ENCODE measurements at places on chromosomes 11 and 22.
A peak's percentile ranks its signal among the peaks of the same experiment; 100 is the strongest.

GRCh38 chr11:28969832-28970231, 861.6 kb downstream of the METTL15 start:
- DNase-seq: no peak

- no peak for DNase-seq
Observed at GRCh38 chr11:7220636-7221035, 31.1 kb upstream of the SYT9 start.

DNA sequence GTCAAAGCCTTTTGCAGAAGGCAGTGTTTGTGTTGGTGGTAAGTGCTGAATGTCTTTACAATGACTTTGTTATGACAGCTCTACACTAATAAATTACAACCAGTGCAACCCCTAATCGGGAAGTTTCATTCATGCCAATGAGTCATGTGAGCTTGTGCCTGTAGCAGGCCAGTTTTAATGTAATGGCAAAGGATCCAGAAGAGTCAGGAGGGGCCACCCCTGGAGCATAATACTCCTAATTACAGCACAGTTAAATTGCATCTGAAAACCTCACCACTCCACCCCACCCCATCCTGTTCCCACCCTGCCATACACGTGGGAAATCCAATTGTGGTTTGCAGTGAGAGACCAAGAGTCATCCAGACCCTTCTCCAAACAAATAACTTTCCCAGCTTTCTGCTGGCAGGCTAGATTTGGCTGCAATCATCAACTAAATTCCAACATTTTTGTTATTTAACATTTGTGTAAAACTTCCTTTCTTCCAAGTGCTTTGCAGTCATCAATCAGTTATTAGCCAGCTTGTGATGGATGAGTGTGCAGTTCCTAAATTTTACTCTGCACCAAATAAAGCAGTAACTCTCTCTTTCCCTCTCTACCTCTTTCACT, 277.3 kb upstream of the FAT3 start:
- peak; percentile 44 for DNase-seq

DNA sequence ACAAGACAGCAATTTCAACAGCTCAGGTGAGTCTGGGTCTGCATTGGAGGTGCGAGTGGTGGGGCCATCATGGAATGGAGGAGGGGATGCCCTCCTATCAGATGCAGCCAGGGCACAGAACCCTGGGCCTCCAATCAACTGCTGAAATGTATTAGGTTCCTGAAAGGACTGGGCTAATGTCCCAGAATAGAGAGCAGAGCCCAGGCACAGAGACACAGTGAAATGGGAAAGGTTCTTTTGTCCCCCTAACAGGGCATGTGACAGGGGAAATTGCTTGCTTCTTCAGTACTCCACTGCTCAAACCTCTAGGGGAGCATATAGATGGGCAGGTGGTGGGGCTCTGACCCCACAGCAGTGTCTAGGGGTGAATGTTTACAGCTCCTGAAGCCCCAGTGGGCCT, 87.3 kb upstream of the CLPB start:
- DNase-seq: no peak

- peak; percentile 55 for DNase-seq
Observed at GRCh38 chr11:69650832-69651344, 9.9 kb downstream of the CCND1 start.

- DNase-seq: no peak
Observed at GRCh38 chr11:20627701-20628100, 28.3 kb downstream of the SLC6A5 start.

GRCh38 chr22:25795478-25795877, 53.5 kb downstream of the MYO18B start:
- no peak for DNase-seq

- no peak for DNase-seq
Observed at GRCh38 chr11:67120881-67121710, 2.0 kb downstream of the KDM2A start.

GRCh38 chr11:61880454-61880853, 10.9 kb downstream of the FADS3 start:
- DNase-seq: no peak

GRCh38 chr22:45582955-45583320, 80.3 kb downstream of the FBLN1 start:
- peak; percentile 65 for DNase-seq

GRCh38 chr11:128813729-128814128, 53.4 kb downstream of the KCNJ1 start:
- no peak for DNase-seq

DNA sequence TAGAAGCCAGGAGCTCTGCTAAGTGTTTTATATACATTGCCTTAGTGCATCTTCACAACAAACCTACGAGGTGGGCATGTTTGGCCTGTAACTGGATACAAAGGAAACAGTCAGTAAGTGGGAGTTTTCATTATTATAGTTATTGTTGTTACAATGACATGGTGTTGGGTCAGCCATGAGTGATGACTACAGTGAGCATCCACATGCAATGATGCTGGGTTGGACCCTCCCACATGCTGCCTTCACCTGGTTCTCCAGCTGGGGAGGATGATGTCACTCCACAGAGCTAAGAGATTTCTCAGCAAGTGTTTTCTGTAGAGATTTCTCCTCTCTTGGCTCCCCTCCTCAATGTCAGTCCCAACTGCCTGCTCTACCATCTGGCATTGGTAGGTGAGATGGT, 59.3 kb downstream of the EHF start:
- no peak for DNase-seq

GRCh38 chr11:70650075-70650909, 252.0 kb downstream of the CTTN start:
- no peak for DNase-seq

DNA sequence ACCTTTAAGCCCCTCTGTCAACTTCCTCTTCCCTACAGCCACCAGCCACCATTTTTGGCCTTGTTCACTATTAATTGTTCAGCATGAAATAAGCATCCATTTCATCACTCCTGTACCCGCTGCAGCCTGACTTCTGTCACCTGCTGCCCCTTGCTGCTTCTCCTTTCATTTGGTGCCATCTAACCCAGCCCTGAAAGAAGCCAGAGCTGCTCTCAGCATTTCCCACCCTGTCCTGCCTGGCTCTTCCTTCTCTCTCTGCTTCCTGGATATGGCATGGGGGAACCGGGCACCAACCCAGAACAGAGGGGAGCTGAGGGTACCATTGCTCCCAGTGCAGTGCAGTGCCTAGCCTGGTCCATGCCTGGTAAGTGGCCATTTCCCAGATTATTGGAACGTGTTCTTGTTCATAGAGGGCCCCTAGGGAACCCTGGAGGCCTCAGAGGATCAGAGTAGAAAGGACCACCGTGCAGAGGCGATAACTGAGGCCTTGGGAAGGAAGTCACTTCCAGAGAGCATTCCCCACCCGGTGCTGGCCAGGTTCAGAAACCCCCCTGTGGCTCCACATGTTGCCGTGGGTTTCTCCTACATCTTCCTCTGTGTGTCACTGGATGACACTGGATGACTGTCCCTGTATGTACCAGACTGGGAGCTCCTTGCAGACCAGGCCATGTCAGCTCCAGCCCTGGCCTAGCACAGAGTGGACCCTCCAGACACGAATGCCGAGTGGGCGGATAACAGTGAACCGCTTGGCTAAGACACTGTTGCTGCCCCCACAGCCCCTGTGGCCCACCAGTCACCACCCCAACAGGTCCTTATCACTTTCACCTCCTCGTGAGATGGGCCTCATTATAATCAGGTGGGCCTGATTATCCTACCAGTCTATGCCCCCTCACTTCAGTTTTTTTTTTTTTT, 4.7 kb downstream of the YDJC start:
- no peak for DNase-seq

DNA sequence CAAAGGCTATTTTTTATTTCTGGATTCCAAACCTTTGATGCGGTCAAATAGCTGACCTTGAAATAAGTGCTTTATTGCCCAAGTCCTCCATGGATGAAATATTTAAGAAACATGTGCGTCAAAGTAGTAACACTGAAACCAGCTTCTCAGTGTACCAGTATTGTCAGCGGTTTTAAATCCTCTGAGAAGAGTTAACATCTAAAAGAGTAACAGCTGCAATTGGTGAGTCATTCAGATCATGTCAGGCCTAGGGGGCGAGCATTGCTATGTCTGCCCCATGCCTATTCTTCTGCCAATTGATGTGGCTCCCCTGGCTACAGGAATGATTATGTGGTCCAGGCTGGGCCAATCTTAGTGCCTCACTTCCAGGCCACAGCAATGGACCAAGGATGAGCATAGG, 263.3 kb upstream of the SORL1-AS1 start:
- DNase-seq: no peak

- no peak for DNase-seq
Observed at GRCh38 chr11:2234963-2235362, 35.4 kb downstream of the ASCL2 start.

GRCh38 chr11:2670541-2671100, 29.2 kb downstream of the KCNQ1OT1 start:
- no peak for DNase-seq

DNA sequence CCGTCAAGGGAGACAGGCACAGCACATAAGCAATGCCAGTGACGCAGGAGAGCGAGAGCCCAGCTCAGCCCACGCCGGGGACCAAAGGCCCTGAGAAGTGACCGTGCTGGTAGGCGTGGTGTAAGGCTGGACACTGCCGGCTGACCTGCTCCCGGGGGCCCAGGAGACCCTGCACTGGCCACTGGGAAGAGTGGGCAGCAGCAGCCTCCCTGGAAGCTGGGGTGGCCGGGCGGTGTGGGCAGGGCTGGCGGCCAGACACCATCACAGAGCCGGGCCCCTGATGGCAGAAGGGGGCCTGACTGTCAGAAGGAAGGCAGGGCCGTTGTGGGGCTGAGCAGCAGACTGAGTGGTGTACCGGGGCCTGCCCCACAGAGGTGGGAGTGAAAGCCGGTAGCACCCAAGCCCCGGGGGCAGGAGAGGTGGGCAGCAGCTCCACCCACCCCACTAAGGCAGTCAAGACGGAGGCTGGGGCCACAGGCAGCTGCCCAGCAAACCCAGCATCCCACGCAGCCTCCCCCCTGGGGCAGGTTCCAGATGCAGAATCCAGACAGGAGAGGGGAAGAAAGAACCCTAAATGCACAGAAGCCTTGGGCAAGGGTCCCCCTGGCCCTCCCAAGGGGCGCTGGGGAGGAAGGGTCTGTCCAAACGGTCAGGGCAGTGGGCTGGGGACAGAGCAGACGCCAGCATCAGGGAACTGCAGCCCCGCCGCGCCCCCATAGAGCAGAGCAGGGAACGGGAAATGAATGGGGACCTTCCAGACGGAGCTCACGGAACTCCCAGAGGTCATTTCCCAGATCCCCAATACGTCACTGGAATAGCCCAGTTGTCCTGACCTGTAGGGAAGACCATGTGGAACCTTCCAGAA, 205.2 kb downstream of the BRD1 start:
- peak; percentile 21 for DNase-seq

DNA sequence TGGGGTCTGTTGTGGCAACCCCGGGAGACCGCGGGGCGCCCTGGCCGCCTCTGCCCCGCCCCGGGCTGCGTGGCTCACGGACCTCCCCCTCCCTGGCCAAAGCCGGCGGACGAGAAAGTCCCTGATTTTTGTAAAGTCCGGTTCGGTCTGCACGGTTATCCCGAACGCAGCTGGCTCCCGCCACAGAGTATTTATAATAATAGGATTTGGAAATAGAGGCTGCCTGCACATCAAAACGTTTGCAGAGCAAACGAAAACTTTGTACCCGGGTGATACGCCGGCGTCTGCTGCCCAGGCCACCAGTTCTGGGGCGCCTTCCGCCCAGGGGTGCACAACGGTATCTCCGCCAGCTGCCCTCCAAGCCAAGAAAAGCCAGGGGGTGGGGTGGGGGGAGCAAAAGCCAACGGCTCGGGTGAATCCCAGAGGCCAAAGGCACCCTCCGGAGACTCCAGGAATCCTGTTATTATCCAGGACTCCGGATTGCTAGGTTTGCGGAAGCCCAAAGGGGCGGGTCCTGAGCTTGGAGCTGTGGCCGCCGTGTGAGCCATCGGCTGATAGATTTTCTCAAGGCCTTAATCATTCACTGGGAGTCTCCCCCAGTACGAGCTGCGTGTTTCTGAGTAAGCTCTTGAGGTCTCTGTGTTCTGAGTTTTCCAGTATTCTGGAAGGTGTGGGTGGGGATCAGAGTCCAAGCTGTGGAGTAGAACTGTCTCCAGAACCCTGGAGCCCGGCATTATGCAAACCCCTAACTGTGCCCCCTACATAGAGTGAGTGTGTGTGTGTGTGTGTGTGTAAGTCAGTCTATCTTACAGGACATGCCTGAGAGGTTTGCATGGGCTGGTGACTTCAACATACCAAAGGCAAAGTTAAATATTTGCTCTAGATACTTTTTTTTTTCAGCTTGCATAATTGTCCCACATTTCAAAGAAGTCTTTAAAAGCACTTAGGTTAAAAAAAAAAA, 673 bp upstream of the SHANK2 start:
- no peak for DNase-seq

GRCh38 chr11:66834943-66835342, 8.3 kb upstream of the RCE1 start:
- no peak for DNase-seq

DNA sequence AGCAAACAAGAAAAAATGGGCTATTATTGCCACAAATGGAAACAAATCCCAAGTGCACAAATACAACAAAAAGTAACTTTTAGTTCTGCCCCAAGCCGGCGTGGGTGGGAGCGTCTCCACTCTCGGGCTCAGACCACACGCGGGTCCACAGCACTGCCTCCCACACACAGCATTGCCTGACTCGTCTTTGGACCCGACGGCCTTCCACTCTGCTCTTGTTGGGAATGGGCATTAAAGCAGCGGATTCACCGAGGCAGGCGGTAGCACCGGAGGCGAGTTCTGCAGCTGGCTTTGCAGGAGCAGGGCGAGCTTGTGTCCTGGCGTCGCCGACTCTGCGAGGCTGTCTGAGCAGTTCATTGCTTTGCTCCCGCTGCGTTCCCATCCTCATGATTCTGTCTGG, 23.0 kb downstream of the NADSYN1 start:
- DNase-seq: no peak

DNA sequence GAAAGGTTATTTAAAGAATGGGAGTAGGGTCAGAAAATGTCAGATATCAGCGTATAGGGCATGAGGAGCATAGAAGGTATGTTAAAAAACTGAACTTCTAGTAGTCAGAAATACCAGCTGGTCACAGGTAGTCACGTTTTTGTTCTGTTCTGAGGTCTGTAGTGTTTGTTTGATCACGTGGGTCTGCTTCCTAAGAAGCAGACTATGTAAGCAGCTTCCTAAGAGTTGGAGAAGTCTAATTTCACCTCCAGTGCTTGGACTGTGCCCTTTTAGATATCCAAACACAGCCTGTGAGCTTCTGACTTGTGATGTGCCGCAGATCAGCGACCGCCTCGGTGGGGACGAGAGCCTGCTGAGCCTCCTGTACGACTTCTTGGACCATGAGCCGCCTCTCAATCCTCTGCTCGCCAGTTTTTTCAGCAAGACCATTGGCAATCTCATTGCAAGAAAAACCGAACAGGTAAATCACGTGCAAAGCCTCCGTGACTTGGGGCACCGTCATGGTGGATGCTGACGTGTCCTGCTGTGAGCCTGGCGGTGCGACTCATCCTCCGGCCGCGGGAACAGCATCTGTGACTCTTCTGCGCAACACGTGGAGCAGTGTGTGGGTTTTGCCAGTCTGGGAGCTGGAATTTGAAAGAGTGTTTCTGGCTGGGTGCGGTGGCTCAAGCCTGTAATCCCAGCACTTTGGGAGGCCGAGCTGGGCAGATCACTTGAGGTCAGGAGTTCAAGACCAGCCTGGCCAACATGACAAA, 63.5 kb downstream of the PPP6R2 start:
- no peak for DNase-seq

Measured in aorta (tissue), 5 donors.